Transverse colon (tissue), 4 donors: ENCODE measurements at places on chromosomes 12 and 14. TPM values are rescaled to one million over a fixed set of nuclear protein-coding genes. Genes with fewer than 3 reads are reported as not detected.

GRCh38 chr14:105201925-105202513, 20.9 kb upstream of the NUDT14 start:
- DNase-seq = no peak

- DNase-seq = peak; percentile 61
Measured at GRCh38 chr14:102930753-102931579, 8.5 kb downstream of the AMN start.

DNA sequence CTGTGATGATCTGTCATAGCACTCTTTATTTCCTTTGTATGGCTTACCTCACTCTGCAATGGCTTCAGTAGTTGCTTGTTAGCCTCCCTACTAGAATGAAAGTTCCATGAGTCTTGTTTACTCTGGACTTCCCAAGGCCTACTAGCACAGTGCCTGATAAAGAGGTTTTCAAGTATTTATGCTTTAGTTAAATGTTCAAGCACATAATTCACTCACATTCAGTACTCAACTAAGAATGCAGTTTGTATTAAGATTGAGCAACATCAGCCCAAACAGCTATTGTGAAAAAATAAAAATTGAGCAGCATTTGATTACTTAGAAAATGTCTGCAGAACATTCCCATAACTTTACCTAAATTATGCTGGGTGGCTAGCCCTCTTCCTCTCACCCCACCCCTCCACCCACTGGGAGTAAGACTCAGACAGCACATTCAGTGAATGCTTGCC, 158.9 kb upstream of the AMIGO2 start:
- no peak for DNase-seq

GRCh38 chr12:119828300-119828699, 48.8 kb downstream of the CIT start:
- no peak for DNase-seq

TOGARAM1 gene
- total RNA-seq = 16.5 TPM

- no peak for DNase-seq
Measured at GRCh38 chr14:61587081-61587713, 108.1 kb upstream of the HIF1A start.

DNA sequence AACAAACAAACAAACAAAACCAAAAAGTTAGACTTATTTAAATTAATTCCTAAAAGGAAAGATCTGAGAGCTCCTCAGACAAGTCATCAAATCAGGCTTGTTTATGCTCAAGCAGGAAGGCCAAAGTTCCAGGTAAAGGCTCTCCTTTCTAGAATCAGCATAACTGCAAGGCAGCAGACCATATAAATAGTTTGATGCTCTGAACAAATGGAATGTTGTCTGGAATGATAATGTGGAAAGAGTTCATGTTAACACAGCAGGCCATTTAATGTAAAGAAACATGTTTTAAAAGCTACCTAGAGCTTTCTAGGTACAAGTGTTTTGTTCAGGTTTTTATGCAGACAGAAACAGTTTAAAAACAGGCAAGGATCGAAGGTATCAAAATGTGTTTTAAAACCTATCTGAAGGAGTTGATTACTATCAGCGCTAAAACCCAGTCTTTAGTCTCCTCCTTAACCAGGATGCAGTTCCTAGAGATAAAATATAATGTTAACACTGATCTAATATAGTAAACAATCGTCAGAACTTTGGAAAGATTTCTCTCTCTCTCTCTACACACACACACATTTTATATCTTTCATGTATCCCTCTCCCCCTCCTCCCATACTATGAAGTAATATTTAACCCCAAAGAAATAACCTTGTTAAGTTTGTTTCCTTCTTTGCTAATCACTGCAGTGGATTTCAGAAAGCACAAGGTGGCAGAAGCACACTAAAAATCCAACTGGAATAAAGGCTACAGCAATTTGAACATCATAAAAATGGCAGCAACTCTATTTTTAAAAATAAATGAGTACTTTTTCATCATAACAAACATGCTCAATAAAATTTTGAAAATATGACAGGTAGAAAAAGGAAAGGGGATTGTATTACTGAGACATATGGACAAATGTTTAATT, 135.5 kb downstream of the PAWR start:
- DNase-seq = no peak

GRCh38 chr12:115172521-115172920, 488.5 kb upstream of the TBX3 start:
- DNase-seq = no peak

BCL11B gene
- total RNA-seq = 3.1 TPM

CHGA gene
- total RNA-seq = 215 TPM

TPH2 gene
- not detected for total RNA-seq

- DNase-seq = no peak
Measured at GRCh38 chr14:99430491-99430890, 50.2 kb downstream of the SETD3 start.

- no peak for DNase-seq
Measured at GRCh38 chr14:42407153-42407552, 800.5 kb downstream of the LRFN5 start.

KRT6C gene
- total RNA-seq = not detected

GRCh38 chr12:114935658-114936057, 251.7 kb upstream of the TBX3 start:
- DNase-seq = no peak

GRIP1 gene
- total RNA-seq = 7.8 TPM

ACSM4 gene
- total RNA-seq = not detected

GRCh38 chr12:1531654-1532374, 62.6 kb downstream of the FBXL14 start:
- DNase-seq = no peak

GRCh38 chr14:101442451-101442850, 118.8 kb upstream of the DIO3 start:
- DNase-seq = no peak

DNA sequence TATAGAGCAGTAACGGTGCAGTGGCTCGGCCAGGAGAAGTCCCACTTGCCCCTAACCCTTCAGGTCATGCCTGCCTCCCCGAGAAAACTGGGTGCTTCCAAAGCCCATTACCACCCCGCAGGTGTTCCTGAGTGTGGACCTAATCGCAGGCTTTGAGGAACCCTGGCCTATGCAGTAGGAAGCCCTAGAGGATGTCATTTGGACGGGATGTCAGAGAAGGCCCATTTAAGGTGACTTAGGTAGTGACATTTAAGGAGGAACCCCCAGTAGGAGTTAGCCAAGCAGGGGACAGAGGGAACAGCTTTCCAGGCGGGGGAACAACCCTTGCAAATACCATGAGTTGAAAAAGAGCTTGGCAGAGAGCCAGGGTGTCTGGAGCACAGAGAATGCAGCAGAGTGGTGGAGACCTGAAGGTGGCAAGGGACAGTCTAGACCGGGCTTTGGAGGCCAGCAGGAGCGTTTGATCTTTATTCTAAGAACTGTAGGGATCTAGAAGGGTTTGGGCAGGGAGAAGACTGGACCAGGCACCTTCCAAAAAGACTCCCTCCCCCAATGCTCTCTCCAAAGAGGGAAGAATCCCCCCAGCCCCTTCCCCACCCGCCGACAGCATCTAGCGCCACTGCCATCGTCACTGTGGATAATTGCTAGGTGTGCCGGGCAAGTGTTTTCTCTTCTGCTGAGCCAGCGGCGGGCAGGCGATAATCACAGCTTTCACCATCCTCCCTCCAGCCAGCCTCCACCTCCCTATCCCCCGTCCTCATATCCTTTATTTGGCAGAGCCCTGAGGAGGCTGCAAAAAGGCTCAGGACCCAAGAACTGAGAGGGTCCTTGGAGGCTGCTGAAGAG, 33.3 kb upstream of the BEGAIN start:
- DNase-seq = peak; percentile 5

NGB gene
- total RNA-seq = 0.64 TPM

GRCh38 chr14:62462988-62463387, 582.3 kb downstream of the KCNH5 start:
- DNase-seq = no peak

BTBD6 gene
- 69.6 TPM for total RNA-seq

- DNase-seq = no peak
Measured at GRCh38 chr14:88599326-88599725, 36.5 kb downstream of the ZC3H14 start.

DNA sequence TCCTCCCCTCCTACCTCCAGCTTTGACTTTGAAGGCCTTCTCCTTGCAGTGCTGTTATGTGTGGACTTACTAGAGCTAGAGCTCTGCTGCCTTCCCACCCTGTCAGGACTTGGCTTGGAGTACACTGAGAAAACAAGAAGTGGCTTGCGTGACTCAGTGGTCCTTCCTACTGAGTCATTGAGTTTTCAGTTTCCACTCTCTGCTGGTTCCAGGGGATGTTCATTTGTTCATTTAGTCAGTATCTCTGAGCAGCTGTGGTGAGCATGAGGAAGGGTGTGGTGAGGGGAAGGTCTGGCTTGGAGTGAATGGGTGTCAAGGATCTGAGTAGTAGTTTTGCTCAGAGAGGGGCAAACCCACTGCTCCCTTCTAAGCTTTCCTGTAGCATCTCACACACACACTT, 17.2 kb upstream of the ELK3 start:
- DNase-seq = no peak

CLEC4D gene
- total RNA-seq = not detected
